Activated T-cell treated with anti-CD3 and anti-CD28 coated beads, Interleukin-2, amount 50 U/mL, for 48 hours (primary cell): ENCODE measurements at places on chromosomes 6 and 20.
A peak's percentile ranks its signal among the peaks of the same experiment; 100 is the strongest.

DNA sequence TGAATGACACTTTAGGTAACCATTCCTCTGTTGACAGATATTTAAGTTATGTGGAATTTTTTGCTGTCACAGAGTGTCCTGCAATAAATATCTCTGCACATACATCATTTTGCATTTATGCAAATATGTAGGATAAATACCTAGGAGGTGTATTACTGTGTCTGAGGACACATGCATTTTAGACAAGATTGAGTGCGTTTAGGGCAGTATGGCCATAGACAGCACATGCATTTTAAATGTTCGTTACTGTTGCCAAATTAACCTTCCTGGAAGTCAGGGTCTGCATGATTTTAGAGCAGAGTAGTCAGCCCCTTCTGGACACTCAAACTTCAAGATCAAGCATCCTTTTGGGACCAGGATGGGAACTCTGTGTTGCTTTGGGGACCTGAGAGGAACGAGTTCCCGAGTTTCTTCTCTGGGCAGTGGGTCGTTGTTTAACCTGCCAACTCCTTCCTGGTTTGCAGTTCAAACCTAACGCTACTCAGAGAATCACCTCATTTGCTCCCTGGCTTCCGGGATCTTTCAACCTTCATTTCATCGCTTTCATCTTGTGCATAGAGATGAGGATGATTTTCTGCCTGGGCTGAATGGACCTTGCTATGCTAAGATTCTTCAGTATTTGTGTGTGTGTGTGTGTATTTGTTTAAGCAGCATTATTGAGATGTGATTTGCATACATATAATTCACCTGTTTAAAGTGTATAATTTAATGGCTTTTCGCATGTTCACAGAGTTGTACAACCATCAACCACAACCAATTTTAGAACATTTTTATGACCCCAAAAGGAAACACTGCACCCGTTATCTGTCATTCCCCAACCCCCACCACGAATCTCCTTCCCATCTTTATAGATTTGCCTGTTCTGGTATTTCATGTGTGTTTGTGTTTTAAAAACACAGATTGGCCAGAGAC lies 9.8 kb downstream of the BCAS4 start:
- peak; percentile 43 for DNase-seq

GRCh38 chr6:41741625-41742490 lies 5.3 kb downstream of the PGC start:
- DNase-seq, result no peak

- no peak for DNase-seq
Measured at GRCh38 chr6:34852406-34853085, 35.3 kb downstream of the TAF11 start.

GRCh38 chr6:27956941-27957340 lies at the start of gene OR2B6:
OR2B6 (plus strand) TSS chr6:27957241; CDS start chr6:27957241, 0 bp downstream.
- no peak for DNase-seq

DNA sequence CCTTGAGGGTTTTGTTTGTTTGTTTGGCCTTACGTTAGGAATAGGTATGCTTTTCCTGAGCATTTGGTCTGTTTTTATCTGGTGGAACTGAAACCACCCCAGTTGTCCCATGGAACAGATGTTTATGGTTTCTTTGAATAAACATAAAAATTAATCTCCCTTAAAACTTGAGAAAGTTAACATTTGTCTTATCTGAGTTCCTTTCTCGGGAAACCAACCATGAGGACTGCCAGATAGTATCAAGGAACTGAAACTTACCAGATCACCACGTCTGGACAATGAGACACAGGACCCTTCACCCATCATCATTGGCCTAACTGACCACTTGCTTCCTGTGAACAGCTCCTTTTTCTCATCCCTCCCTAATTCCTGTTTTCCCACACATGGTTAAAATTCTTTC lies 15.3 kb upstream of the HECA start:
- no peak for DNase-seq

GRCh38 chr6:89412071-89413005 lies at the start of gene RRAGD:
RRAGD (minus strand) TSS chr6:89412273; CDS start chr6:89411993, 280 bp downstream.
- DNase-seq, result peak; percentile 75

- no peak for DNase-seq
Measured at GRCh38 chr6:86128130-86128814, 485.6 kb upstream of the SYNCRIP start.

DNA sequence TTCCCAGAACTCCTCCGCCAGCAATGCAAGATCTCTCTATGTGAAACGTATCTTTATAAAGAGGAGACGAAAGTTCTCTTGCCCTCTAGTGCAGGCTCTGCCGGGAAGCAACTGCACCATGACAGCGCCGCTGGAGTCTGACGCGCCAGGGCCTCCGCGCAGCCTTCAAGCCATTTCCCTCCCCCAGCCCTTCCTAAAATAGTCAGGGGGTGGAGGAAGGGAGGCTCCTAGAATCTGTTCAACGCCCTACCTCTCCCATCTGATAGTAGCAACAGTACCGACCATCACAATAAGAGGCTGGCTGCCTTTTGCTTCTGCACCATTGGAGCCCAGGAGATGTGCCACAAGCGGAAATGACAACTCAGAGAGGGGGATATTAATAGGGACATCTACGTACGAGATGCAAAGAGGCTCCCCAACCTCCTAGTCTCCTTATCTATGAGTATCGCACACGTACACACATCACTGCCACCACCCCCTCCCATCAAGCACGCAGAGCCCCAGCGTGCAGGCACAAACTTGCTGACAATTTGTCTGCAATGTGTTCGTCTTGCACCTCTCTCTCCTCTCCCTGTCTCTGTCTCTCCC lies 1.0 kb downstream of the SYNE1 start:
- DNase-seq, result no peak

GRCh38 chr6:14132244-14132920 lies 14.8 kb downstream of the CD83 start:
- DNase-seq, result no peak

DNA sequence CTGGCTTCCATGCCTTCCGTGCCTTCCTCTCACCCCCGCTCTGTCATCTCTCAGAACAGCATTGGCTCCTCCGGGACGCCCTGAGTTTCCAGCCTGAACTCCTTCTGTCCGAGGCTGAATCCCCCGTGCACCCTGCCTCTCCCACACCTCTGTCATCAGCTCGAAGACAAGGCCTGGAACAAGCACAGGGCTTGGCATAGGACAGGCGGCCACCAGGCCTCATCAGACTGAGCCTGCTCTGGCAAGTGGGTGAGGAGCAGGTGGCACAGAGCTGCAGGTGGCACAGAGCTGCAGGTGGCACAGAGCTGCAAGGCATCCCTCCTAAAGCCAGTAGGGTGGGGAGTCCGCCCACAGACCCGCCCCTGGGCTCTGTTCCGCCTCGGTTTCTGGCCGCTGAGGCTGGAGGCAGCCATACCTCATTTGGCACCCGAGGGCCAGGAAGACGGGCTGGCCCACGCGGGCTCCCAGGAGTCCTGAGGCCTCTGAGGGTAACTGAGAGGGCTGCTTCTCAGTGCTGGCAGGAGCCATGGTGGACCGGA lies 60.2 kb downstream of the EZR start:
- DNase-seq, result peak; percentile 20

- DNase-seq, result peak; percentile 55
Measured at GRCh38 chr6:44456070-44456965, 68.8 kb downstream of the CDC5L start.
